ENCODE measurements at places on chromosomes 7 and 10. TPM values are rescaled to one million over a fixed set of nuclear protein-coding genes. Genes with fewer than 3 reads are reported as not detected.
A peak's percentile ranks its signal among the peaks of the same experiment; 100 is the strongest.

Gene STEAP4
- total RNA-seq, result not detected

DNA sequence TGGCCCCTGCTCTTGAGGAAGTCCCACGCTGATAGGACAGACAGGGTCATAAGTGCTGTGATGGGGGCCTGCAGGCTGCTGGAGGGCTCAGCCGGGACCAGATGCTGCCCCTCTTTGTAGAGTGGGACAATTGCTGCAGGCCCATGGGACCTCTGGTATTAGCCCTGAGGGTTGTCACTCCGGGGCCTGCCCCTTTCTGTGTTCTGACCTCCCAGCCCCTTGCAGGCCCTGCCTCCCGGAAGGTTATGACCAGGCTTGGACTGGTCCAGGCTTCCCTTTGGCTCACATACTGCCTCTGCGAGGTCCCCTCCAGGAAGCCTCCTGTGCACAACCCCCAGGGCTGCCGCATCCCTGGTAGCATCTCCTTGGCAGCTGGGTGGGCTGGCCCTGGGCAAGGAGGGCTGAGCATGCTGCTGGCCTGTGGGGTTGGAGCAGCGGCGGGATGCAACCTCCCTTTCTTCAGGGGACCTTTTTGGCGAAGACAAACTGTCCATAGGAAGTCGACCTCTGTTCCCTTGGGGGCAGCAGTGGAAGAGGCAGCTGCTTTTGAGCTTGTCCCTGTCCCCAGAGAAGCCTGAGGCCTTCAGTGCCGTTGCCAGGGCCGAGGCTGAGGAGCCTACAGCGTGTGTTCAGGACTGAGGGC, 8.8 kb downstream of the LIMK1 start:
- H3K36me3 ChIP-seq, result peaks cover 17% of the 10 kb centered on the region
- no peaks in the 10 kb centered on the region for H3K27me3 ChIP-seq
- DNase-seq, result no peak
- H3K4me1 ChIP-seq, result peaks cover 25% of the 10 kb centered on the region

DNA sequence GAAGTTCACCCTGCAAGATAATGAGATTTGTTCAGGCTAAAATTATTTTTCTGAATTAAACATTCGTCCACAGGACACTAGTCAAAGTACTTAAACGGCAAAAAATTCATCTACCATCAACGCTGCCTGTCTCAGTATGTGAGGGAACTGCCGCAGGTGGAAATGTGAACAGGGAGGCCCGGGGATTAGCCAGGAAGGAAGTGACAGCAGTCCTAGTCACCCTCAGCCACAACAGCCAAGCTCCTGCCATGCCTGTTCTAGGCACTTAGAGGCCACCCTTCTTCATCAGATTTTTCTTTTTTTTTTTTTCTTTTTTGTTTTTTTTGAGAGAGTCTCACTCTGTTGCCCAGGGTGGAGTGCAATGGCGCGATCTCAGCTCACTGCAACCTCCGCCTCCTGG, 9.4 kb downstream of the NUDT5 start:
- peaks cover 17% of the 10 kb centered on the region for H3K4me1 ChIP-seq
- H3K4me3 ChIP-seq, result no peak overlapping the region
- H3K27ac ChIP-seq, result peak overlapping the region; percentile 76
- H3K27me3 ChIP-seq, result no peaks in the 10 kb centered on the region
- no peak for DNase-seq

Gene FIS1
- total RNA-seq, result 106 TPM

Gene PTPRE
- 21.9 TPM for total RNA-seq

Gene OR2A42
- not detected for total RNA-seq

GRCh38 chr10:78963074-78964034, 105.4 kb upstream of the ZMIZ1 start:
- no peaks in the 10 kb centered on the region for H3K27me3 ChIP-seq
- no peaks in the 10 kb centered on the region for H3K36me3 ChIP-seq
- no peaks in the 10 kb centered on the region for H3K4me1 ChIP-seq

Gene SLC29A4
- total RNA-seq, result 1.4 TPM

DNA sequence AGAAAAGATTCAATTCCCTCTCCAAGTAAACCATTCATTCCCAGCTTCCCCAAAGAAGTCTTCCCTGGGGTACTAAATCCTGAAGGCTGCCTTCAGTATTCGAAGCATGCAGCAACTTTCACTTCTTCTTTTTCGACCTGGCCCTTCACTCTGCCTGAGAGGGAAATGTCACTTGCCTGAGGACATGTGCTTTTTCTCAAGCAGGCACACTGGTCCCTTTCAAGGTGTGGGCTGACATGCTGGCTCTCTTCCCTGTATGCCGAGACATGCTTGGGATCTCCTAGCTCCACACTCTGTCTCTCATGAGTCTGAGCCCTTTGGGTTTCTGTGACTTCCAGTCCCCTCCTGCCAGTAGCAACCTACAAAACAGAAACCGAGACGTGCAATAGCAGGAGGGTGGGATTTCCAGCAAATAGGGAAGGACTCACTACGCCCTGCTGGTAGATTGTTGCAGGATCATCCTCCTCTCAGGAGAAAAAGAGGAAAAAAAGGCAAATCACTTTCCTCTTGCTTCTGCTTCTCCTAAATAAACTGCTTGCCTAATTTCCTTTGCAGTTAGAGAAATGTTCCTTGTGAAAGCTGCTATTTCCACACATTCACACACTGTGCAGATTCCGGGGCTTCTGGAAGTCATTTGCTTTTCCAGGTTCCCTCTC, 33.5 kb downstream of the FIGNL1 start:
- H3K4me1 ChIP-seq, result peaks cover 41% of the 10 kb centered on the region
- no peaks in the 10 kb centered on the region for H3K36me3 ChIP-seq
- DNase-seq, result no peak
- H3K27ac ChIP-seq, result peak overlapping the region; percentile 90

- H3K27me3 ChIP-seq, result no peaks in the 10 kb centered on the region
- no peak overlapping the region for H3K27ac ChIP-seq
- H3K4me3 ChIP-seq, result no peak overlapping the region
- DNase-seq, result no peak
Observed at GRCh38 chr7:3463696-3464095, 162.6 kb downstream of the SDK1 start.

DNA sequence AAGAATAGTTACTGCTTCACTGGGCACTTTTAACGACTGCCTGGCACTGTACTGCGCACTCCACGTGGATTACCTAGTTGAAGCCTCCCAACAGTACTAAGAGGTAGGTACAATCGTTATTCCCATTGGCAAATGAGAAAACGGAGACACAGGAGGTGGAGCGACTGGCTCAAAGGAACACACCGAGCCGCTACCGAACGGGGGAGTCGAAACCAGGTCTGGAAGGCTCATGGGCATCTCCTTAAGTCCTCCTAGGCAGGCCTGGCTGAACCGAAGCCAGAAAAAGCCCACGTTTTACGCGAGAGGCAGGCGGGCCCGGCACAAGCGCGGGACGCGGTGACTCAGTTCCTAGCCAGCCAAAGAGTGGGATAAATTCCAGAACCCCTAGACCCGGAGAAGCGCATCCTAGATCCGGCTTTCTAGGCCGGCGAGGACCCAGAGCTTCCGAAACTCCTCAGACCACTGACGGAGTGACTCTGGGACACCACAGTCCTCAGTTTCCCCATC, 472 bp downstream of the PDAP1 start:
- DNase-seq, result peak; percentile 45
- H3K27me3 ChIP-seq, result no peaks in the 10 kb centered on the region
- peak overlapping the region; percentile 92 for H3K4me3 ChIP-seq
- peaks cover 39% of the 10 kb centered on the region for H3K4me1 ChIP-seq

Gene CPXM2
- total RNA-seq, result not detected

DNA sequence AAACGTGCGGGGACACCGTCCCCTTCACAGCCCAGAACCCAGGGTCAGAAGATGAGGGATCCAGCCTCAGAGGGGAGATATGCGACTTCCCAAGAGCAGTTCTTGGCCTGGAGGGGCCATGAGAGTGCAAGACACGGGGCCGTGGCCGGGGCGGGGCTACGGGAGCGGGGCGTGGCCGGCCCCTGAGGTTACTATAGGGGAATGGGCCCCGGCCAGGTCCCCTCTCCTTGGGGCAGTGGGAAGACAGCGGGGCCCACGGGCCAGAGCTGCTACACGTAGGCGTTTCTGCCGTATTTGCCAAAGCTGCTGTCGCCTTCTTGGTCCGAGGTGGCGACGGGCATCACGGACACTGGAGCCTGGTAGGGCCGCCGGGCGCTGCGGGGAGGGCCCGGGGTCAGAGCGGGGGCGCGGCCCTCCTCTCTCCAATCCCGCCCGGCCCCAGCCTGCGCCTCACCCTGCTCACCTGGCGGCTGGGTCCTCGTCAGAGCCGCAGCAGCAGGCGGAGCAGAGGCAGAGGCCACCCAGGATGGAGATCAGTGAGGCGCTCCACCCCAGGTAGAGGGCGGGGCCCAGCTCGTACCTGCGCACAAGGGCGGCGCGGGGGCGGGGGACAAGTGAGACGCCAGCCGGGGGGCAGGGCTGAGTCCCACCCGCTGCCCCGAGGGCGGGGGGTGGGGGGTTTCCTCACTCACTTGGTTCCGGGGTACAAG, 5.3 kb downstream of the CLDN15 start:
- no peaks in the 10 kb centered on the region for H3K36me3 ChIP-seq
- H3K27me3 ChIP-seq, result no peaks in the 10 kb centered on the region
- no peaks in the 10 kb centered on the region for H3K4me1 ChIP-seq
- no peak for DNase-seq
- no peak overlapping the region for H3K27ac ChIP-seq

GRCh38 chr7:51186531-51186930, 130.1 kb downstream of the COBL start:
- H3K4me3 ChIP-seq, result no peak overlapping the region
- peaks cover 4% of the 10 kb centered on the region for H3K27me3 ChIP-seq
- DNase-seq, result no peak
- no peaks in the 10 kb centered on the region for H3K4me1 ChIP-seq
- no peak overlapping the region for H3K27ac ChIP-seq

DNA sequence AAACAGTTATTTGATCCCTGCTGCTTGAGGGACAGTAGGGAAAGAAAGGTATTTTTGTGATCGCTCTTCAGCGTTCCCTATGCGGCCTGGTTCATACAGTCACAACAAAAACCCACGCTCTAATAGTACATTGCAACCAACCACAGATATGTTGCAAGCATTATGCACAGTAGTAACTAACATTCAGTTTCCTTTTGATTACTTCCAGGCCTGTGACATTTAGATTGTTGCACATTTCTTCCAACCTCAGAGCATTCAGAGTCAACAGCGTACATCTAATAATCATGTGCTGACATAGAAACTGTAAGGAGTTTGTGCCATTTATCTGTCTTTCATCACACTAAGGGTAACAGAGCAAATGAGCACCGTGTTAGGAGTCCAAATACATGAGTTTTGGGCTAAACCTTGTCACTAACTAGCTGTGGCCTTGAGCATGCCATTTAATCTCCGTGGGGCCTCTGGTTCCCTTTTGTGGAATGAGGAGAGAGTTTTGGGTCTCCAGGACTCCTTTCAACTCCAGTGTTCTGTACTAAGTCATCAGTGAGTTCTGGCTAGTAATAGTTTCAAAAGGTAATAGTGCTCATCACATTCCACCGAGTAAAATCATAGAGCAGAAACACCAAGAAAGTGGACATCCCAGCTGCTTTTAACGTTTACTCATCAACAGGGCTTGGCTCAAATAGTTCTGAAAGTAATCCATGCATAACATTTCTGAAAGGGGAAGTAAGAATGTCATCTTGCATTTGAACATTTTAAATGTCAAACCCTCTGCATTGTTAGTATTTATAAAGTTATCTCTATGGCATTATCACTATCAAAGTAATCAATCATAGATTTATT, 99.0 kb upstream of the FZD1 start:
- no peaks in the 10 kb centered on the region for H3K27me3 ChIP-seq
- H3K36me3 ChIP-seq, result no peaks in the 10 kb centered on the region
- H3K4me1 ChIP-seq, result no peaks in the 10 kb centered on the region
- no peak overlapping the region for H3K27ac ChIP-seq
- no peak overlapping the region for H3K4me3 ChIP-seq
- DNase-seq, result no peak

Gene SPOCK2
- total RNA-seq, result 136 TPM

Gene EBF3
- not detected for total RNA-seq

Gene PGAM2
- total RNA-seq, result 0.34 TPM

Gene PPIF
- 176 TPM for total RNA-seq

DNA sequence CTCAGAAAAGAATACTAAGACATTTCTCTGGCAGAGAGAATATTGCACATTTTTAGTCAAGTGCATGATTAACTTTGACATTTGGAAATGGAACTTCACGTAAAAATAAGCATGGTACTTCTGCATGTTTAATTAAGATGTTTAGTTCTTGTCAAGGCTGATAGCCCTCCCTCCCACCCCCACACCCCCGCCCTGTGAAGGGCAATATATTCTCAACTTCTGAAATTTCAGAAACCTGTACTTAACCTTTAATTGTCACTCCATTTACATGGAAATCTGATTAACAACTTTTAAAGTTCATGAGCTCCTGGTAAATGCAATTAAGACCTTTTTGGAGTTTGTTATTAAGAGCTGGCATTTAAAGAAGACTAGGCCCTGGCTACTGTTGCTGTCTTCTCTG, 205.8 kb downstream of the EXOC4 start:
- H3K27ac ChIP-seq, result no peak overlapping the region
- no peak for DNase-seq
- peaks cover 17% of the 10 kb centered on the region for H3K36me3 ChIP-seq
- H3K4me3 ChIP-seq, result no peak overlapping the region
- peaks cover 7% of the 10 kb centered on the region for H3K4me1 ChIP-seq

Gene MKX
- 1.1 TPM for total RNA-seq

GRCh38 chr10:62528441-62528840, 154.3 kb downstream of the ZNF365 start:
- peak overlapping the region; percentile 68 for H3K4me3 ChIP-seq
- DNase-seq, result no peak
- peaks cover 18% of the 10 kb centered on the region for H3K36me3 ChIP-seq
- H3K27ac ChIP-seq, result peak overlapping the region; percentile 88
- peaks cover 37% of the 10 kb centered on the region for H3K4me1 ChIP-seq
- H3K27me3 ChIP-seq, result no peaks in the 10 kb centered on the region

- H3K36me3 ChIP-seq, result no peaks in the 10 kb centered on the region
- no peak overlapping the region for H3K27ac ChIP-seq
- H3K27me3 ChIP-seq, result peaks cover 16% of the 10 kb centered on the region
- no peak overlapping the region for H3K4me3 ChIP-seq
- no peak for DNase-seq
Observed at GRCh38 chr10:117096599-117097201, 41.4 kb downstream of the VAX1 start.

DNA sequence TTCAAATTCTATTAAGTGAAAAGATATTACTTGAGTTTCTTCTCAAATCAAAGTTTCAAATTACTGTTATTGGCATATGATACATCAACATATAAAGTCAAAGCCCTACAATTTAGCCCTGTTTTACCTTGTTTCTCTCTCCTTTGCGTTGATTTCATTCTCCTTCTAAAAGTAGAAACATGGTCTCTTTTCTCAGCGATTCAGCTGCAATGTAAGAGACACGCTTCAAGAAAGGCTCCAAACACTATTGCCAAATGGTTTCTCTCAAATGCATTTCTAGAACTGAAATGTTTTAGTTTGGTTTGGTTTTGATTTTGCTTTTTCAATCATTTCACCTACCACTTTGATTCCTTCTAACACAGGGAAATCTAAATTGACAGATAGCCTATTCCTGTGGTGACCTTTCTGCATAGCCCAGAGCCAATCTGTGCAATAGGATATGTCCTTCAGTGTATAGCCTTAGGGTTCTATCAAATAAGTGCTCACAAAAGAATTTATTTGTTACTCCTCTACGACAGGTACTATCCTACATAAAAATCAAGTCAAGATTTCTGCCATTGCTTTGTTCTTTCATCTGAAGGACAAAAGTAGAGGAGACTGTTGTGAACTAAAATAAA, 47.3 kb downstream of the CTNNA3 start:
- no peak overlapping the region for H3K4me3 ChIP-seq
- DNase-seq, result no peak
- no peak overlapping the region for H3K27ac ChIP-seq

Gene GHRHR
- not detected for total RNA-seq

Gene NEUROD6
- total RNA-seq, result not detected

- H3K4me1 ChIP-seq, result peaks cover 20% of the 10 kb centered on the region
- no peaks in the 10 kb centered on the region for H3K27me3 ChIP-seq
- no peaks in the 10 kb centered on the region for H3K36me3 ChIP-seq
- H3K4me3 ChIP-seq, result peak overlapping the region; percentile 40
- peak overlapping the region; percentile 81 for H3K27ac ChIP-seq
- DNase-seq, result no peak
Observed at GRCh38 chr7:12481722-12482121, 78.1 kb upstream of the VWDE start.

Gene MBL2
- not detected for total RNA-seq
